Esophagus squamous epithelium (tissue), 5 donors: ENCODE measurements at places on chromosomes 5 and 9. TPM values are rescaled to one million over a fixed set of nuclear protein-coding genes. Genes with fewer than 3 reads are reported as not detected.

Gene BHMT2
- total RNA-seq: 13.9 TPM

Gene IL13
- total RNA-seq: not detected

Gene GABBR2
- not detected for total RNA-seq

Gene ORM2
- not detected for total RNA-seq
